LHCN-M2 (cell line): ENCODE measurements at places on chromosomes 5 and 9. TPM values are rescaled to one million over a fixed set of nuclear protein-coding genes. Genes with fewer than 3 reads are reported as not detected.

DNA sequence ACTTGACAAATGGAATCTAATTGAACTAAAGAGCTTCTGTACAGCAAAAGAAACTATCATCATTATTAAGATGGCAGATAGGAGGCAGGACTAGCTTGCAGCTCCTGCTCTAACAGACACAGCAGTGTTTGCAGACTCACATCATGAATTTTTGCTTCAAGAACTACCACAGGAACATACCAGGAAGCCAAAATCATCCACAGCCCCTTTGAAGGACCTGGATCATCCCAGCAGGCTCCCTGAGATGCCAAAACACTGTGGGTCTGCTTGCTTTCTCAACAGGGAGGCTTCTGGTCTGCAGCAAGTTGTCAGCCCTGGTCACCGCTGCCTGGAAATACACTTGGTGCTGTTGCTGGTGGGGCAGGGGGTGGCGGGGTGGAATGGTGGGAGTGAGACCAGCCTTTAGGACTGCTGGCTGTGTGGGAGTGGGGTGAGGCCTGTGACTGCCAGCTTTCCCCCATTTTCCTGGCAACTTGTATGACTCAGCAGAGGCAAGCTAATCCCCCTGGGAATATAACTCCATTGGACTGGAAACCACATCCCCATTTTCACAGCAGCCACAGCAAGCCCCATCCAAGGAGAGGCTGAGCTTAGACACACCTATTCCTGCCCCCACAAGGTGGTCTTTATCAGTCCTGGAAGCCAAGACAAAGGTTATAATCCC lies 533.8 kb upstream of the CYLC2 start:
- no peak for DNase-seq

GRCh38 chr9:99004717-99005460 lies 61.2 kb downstream of the COL15A1 start:
- DNase-seq = no peak

- peak; percentile 15 for DNase-seq
Measured at GRCh38 chr5:131671994-131672655, 37.1 kb upstream of the RAPGEF6 start.

GRCh38 chr9:118962426-118962825 lies 406.8 kb downstream of the BRINP1 start:
- DNase-seq = peak; percentile 20

The SPINK13 gene
- total RNA-seq = not detected in 2 replicates
